AG08395 (cell line): ENCODE measurements at places on chromosomes 5 and 9.

DNA sequence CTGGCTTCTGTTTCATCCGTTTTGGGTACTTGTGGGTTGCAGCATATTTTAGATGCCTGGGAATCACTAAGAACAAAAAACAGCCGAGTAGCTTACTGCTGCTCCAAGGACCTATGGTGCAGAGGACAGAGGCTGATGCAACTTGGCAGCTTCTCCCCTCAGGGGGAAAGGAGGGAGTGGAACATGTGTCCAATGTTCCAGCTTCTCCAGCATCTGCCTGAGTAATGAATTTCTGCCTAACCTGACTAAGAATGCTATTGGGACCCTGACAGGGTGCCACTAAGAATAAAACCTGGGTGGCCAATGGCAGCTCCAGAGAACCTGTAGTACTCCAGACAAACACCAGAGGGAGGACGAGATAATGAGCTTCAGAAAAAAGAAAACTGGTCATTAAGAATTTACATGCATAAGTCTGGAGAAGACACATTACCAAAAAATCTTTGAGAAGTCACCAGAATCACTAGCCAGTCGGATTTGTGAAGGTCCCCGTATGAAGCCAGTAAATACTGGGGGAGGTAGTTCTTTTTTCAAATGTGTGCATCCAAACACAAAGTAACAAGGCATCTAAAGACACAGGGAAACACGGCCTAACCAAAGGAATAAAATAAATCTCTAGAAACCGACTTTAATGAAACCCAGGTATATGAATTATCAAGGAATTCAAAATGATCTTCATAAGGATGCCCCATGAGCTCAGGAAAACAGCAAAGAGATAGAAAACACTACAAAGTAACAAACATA, 293.5 kb downstream of the HINT1 start:
- peak; percentile 60 for DNase-seq

- DNase-seq, result no peak
Observed at GRCh38 chr5:126508962-126509279, 85.7 kb downstream of the GRAMD2B start.

DNA sequence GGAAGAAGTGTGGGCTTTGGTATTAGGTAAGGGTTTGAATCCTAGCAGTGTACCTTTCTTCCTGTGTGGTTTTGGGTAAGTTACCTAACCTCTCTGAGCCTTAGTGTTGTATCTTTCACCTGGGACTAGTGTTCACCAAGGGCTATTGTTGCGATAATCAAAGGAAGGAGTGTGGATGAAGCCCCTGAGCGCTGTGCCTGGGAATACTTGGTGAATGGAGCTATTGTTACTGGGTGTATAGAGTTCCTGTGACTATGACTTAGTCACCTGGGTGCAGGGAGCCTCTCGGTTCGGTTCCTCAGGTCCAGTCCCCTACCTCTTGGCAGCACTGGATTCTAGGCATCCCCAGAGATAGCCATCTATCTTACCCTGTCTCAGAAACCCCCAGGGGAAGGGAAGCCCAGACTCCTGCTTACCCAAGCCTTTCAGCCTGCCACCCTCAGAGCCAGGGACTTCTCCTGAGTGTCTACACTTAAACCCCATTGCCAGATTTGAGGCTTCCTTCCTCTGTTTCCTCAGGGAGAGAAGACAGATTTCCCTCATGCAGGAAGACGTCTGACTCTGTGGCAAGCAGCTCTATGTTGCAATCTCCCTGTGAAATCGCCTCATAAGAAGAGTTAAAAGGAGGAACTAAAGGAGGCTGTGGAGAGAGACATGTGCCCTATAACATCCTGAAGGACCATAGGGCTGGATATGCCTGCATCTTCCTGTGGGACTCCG, 181.0 kb upstream of the PITX1 start:
- peak; percentile 34 for DNase-seq

DNA sequence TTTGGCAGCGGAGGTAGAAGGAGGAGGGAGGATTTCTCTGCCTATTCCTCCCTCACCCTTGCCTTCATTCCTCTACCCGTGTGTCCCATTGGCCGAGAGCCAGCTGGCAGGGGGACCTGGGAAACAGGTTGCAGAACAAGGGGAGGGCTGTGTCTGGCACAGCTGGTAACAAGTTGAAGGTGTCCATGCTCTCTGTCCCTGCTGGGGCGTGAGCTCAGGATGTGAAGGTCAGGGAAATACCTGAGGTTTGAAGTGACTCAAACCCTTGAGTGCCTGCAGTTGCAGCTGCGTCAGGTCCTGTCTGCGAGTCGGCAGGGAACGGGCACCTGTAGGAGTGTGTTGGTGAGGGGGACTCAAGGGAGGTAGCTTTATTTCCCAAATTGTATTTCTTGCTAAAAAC, 16.2 kb downstream of the MIGA2 start:
- DNase-seq, result no peak

- DNase-seq, result no peak
Observed at GRCh38 chr5:34410411-34411139, 245.6 kb upstream of the RAI14 start.

GRCh38 chr5:151885138-151885908, 39.3 kb downstream of the GLRA1 start:
- no peak for DNase-seq

- no peak for DNase-seq
Observed at GRCh38 chr9:79940919-79941318, 369.2 kb downstream of the TLE4 start.

GRCh38 chr5:122462486-122462885, 150.4 kb downstream of the SNCAIP start:
- DNase-seq, result no peak

DNA sequence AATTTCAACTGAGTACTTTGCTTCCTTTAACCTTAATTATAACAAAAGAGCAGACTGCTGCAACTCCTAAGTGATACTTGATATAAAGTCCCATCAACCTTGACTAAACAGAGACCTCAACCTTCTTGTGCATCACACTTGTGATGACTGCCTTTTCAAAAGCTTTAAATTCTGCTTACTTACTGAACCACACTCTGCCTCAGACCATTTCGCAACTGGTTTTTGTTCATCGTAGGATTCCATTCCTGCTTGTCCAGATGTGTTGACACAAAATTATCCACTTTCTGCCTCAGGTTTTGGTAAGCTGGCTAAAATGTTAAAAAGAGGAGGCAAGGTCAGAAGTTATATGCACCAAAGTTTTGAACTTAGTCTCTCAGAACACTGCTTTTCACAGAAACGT, 3.5 kb downstream of the BOD1 start:
- no peak for DNase-seq

DNA sequence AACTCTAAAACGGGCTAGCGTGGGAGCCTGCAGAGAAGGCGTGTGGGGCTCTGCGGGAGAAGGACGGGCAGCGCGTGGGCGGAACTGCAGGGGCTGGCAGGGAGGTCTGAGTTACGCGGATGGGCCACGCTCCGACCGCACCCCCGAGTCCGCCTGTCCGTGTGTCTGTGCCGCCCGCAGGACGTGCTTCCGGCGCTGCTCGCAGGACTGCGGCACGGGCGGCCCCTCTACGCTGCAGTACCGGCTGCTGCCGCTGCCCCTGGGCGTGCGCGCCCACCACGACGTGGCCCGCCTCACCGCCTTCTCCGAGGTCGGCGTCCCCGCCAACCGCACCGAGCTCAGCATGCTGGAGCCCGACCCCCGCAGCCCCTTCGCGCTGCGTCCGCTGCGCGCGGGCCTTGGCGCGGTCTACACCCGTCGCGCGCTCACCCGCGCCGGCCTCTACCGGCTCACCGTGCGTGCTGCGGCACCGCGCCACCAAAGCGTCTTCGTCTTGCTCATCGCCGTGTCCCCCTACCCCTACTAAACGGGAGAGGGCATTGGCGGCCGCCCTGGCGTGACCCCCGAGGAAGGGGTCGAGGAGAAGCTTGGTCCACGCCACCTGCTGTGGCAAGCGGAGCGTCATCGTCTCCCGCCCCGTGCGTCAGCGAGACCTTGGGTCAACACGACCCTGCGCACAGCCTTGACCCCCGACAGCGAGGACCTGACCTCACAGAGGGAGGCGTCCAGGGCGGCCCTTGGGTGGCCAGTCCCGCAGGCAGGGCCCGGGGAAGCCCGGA, 11.4 kb upstream of the ASS1 start:
- peak; percentile 74 for DNase-seq

DNA sequence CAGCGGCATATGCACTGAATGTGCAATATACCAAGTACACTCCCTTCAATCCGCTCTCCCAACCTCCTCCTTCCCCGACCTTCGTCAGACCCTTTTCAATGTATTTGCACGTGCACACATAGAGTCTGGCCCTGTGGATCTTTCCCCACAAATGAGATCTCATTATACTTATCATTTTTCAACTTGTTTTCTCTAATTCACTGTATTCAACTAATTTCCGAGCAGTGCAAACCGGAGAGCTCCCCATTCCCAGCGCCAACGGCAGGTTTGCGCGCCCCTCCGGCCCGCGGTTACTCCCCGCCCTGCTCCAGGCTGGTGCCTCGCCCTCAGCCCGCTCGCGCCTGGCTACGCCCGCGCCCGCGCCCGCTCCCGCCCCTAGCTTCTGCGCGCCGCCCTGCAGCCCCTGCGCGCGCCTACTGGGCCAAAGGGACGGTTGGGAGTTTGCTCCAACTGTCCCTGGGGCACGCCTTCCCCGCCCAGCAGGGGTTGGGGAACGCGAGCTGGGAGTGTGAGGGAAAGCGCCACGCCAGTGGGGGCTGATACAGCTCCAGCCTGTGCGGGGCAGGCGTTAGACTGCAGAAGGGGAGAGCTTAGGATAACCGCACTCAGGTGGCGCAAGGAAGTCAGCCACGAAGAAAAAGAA, 3.3 kb upstream of the CDC20B start:
- peak; percentile 15 for DNase-seq

DNA sequence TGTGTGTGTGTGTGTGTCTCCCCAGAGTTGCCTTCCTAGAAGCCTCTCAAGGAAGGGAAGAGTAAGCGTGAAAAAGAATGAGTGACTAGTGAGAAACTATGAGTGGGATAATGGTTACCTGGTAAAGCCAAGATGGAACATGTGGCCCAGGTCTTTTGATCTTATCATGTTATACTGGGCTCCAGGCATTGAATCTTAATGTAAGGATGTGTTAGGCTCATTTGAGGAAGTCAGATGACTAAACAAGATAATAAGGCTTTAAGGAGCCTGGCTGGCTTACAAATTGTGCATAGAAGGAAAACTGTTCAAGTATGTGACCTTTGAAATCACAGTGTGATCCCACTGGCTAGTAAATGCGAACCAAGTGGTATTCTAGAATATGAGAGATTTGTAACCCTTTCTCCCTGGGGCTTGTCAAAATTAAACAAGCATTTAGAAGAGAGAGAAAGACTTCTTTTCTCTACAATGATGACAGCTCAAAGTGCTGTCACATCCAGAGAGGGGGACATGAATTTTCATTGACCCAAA, 29.9 kb upstream of the HMHB1 start:
- DNase-seq, result no peak

DNA sequence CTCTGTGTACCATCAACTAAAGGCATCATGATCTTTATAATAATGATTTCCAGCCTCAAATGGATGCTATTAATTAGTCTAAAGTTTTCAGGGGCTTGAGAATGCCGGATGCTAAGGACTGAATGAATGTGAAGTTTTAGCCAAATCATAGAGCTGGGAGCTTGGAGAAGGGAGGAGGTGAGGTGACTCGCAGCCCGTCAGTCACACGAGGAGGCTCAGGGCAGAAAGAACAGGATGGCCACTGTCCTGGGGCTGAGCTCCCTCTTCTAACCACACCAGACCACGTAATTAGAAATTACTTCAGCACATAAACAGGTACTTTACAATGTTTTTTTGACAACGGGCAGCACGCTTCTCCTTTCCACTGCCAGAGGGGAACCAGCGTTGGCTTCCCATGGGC, 222.6 kb downstream of the NPR3 start:
- no peak for DNase-seq

- no peak for DNase-seq
Observed at GRCh38 chr9:36780186-36780585, 207.5 kb downstream of the MELK start.

DNA sequence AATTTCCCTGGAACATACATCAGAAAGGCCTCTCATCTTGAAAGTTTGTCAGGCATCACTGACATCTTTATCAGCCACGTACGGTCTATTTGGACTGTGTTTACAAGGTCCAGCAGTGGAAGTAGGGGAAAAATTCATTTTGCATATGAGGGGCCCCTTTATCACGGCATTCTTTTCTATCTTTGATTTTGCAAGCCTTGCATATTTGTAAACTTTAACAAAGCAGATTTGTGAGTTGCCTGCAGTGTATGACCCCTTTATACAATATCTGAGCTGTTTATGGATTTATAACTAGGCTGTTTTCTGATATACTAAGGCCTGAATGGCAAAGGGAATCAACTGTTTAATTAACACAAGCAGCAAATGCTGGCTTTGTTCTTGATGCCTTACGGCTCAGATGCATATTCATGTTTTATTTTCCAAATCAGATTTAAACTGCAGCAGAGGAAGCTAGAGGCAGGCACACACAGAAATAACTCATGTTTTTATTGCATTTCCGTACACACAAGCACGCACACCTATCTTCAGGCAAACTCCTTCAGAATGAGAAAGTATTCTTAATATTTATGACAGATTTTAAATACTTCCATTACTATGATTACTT, 61.1 kb downstream of the CD180 start:
- no peak for DNase-seq

DNA sequence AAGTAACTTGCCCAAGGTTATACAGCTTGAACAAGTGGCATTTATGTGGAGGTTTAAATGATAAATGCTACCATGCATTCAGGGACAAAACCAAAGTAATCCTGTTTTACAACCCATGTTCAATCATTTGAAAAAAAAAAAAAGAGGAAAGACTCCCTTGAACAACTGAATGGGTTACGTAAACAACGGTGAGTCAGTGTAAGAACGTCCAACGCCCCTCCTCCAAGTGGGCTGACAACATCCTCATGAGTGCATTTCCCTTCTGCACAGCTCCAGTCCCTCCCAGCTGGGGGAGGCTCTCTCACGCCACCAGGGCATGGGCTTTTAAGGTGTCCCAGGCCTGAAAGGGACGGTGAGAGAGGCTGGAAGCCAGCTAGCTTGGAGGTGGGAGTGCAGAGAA, 90.0 kb downstream of the PRRT1B start:
- DNase-seq, result peak; percentile 96

- DNase-seq, result peak; percentile 24
Observed at GRCh38 chr9:78856144-78856543, 559.2 kb downstream of the PSAT1 start.

- no peak for DNase-seq
Observed at GRCh38 chr5:165015126-165015525, 1509.7 kb downstream of the MAT2B start.

DNA sequence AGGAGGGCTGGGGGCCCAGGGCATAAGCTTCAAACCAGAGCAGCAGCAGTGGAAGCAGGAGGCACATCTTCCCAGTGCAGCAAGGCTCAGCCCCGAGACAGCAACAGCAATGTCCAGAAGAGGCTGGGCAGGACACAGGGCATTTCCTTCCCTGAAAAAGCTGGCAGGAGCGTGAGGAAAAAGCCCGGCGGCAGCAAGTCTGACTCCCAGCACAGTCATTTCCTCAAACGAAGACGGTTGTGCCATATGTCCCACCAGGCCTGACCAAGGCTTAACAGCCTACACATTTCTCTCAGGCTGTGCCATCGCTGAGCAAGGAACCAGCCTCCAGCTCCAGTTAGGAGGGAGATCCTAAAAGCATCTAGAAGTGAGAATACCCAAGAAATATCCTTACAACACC, 74.5 kb downstream of the APTX start:
- no peak for DNase-seq
